ENCODE measurements at places on chromosomes 6 and 20.

GRCh38 chr6:48111575-48111974 lies 578 bp upstream of the PTCHD4 start:
- DNase-seq = no peak

DNA sequence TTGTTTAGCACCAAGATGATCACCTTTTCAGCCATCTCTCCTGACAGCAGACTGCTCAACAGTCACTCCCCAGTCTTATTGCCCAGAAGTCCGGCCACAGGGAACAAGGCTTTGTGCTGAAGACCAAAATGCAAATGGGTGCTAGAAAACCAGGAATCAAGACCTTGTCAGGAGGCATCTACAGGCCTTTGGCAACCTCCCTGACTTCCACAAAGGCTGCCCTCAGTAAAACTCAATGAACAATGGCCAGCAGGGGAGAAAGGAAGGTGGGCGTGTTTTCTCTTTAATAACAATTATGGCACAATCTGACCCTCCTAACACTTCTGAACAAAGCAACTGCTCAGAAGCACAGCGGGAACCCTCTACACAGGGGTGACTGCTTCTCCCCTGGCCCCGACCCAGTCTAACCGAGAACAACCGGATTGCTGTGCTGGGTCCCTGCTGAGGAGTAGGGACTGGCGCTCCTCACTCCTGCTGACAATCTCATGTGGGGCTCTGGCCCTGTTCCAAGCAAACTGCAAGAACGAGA lies 41.6 kb downstream of the PLCG1 start:
- DNase-seq = no peak

- no peak for DNase-seq
Measured at GRCh38 chr20:56871691-56872090, 242.6 kb downstream of the TFAP2C start.

DNA sequence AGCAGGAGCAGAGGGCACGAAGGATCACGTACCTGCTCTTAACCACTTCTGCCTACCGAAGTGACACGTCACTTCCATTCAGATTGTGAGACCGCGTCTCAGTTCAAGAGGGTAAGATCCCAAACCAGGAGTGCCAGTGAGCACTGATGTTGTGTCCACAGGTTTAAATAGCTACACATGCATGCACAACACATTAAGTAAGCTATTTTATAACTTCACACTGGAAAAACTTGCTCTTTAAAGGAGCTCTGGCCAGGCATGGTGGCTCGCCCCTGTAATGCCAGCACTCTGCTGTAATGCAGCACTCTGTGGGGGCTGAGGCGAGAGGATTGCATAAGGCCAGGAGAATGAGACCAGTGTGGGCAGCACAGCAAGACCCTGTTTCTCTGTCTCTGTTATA lies 21.1 kb downstream of the ABHD12 start:
- DNase-seq = no peak

- no peak for DNase-seq
Measured at GRCh38 chr6:56760842-56761241, 118.2 kb upstream of the DST start.

DNA sequence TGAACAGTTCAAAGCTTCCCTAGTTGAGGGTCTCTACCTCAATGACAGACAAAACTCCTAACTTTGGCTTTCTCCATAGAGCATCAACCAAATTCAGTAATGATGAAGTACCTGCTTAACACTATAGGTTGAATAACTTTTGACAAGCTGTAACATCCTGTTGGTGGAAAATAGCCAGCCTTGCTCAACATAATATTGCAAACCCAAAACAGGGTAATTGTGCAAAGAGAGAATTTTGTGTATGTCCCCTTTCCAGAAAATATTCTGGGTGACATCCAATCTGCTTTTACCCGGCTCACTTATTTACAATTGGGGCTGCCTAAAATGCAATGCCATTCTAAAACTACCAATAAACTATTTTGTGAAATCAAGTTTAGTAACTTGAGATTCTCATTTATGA lies 72.8 kb downstream of the ATXN1 start:
- DNase-seq = no peak

DNA sequence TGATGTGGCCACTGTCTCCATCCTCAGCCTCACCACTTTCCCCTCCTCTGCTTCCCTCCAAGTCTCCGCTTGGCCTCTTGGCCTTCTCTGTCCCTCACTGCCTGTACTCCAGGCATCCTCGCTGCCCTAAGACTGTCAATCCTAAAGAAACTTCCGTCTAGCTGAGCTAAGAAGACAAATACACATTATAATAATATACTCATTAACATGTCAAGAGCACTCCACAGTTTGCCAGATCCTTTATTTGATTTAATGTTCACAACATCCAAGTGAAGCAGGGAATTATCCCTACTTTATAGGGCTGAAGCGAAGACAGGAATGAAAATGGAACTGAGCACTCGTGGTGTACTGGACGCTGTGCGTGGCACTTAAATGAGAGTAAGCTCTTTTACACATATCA lies 72.4 kb upstream of the SLC22A23 start:
- no peak for DNase-seq

DNA sequence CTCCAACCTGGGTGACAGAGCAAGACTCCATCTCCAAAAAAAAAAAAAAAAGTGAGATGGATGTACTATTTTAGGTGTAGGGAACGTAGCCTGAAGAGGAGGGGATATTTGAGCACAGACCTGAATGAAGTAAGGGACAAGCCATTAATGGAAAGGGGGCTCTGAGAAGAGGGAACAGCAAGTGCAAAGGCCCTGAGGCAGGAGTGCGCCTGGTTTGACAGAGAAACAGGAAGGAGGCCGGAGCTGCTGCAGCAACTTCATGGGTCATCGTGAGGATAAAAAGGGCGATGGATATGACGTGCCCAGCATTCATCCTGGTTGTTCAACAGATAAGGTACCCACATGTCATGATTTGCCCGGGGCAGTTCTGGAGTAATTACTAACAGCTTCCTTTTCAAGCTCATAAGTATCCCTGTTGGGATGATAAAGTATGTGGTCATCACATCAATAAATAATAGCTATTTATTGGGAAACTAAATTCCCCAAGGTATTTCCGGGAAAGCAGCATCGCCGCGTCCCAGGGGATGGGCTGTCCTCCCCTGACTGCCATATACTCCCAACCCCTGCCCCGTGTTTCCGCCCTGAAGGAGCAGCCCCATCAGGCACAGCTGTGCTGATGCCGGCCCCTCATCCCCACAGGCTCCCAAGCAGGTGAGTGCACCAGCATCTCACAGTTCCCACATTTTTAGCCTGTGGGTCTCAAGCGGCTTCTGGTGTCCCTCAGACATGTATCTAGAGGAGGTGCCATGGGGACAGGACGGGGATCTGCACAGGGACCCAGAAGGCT lies 43.4 kb downstream of the DLGAP4 start:
- no peak for DNase-seq

GRCh38 chr6:158262755-158263154 lies 49.5 kb upstream of the TULP4 start:
- DNase-seq = no peak
